ENCODE measurements at places on chromosomes 7 and 10. TPM values are rescaled to one million over a fixed set of nuclear protein-coding genes. Genes with fewer than 3 reads are reported as not detected.
A peak's percentile ranks its signal among the peaks of the same experiment; 100 is the strongest.

DNA sequence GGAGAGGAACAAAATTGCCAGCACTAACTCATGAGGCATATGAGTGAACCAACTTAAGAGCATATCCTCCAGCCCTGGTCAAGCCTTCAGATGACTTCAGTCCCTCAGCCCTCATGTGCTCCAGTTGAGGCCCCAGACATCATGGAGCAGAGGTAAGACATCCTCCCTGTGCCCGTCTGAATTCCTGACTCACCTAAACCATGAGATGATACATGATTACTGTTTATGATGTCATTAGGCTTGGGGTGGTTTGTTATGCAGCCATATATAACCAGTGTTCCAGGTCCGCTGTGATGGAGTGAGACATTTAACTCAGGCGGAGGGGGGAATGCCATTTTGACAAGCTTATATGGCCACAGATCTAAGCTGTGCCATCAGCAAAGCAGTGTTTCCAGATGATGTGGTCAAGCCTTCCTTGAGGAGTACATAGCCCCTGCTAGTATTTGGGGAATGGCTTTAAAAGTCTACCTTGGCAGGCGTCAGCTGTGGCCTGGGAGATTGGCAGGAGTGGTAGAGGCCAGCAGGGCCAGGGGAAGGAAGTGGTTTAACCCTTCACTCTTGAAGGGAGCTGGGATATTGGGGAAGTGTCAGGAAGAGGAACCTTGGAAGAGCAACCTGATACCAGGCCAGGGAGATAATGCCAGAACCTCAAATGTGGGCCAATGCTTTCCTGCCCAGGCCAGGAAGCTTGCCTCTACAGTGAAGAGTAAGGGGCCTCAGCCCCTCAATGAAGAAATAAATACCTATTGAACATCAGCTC is 343.0 kb upstream of the PODXL start:
- no peak for DNase-seq

Gene CNPY1
- not detected for total RNA-seq

Gene POLR2J2
- 4.2 TPM for total RNA-seq

Gene TRIM50
- 0.56 TPM for total RNA-seq

Gene SPDYE5
- total RNA-seq: not detected

GRCh38 chr10:110174201-110174600 is 33.2 kb upstream of the MXI1 start:
- no peak for DNase-seq

DNA sequence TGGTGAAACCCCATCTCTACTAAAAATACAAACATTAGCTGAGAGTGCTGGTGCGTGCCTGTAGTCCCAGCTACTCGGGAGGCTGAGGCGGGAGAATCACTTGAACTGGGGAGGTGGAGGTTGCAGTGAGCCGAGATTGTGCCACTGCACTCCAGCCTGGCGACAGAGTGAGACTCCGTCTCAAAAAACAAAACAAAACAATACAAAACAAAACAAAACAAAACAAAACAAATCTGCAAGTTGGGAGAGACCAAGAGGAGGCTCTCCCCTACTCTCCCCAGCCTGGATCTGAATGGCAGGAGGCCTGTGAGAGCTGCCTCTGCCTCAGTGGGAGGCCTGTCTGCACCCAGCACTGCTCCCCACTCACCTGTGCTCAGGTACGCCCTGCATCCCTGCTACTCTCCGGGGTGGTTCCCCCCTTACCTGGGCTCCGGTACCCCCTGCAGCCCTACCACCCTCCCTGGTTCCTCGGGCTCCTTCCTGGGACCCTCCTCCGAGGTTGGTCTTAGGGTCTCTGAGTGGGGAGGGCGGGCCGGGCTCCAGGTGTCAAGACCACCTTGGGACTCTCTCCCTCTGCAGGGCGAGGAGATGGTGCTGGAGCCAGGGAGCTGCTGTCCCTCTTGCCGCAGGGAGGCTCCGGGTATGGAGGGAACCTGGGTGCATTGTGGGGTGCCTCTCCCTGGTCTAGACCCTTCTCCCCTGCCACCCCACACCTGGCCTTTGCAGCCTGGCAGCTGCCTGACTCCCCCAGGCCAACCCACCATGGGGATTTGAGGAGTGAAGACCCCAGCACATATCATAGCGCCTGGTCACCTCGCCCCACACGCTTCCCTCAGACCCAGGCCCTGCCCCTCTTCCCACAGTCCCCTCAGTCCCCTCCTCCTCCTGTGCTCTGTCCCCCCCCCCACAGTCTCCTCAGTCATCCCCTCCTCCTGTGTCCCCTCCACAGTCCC is 9.5 kb upstream of the ZNF862 start:
- no peak for DNase-seq

Gene TMEM270
- not detected for total RNA-seq

Gene GBF1
- total RNA-seq: 27.6 TPM

DNA sequence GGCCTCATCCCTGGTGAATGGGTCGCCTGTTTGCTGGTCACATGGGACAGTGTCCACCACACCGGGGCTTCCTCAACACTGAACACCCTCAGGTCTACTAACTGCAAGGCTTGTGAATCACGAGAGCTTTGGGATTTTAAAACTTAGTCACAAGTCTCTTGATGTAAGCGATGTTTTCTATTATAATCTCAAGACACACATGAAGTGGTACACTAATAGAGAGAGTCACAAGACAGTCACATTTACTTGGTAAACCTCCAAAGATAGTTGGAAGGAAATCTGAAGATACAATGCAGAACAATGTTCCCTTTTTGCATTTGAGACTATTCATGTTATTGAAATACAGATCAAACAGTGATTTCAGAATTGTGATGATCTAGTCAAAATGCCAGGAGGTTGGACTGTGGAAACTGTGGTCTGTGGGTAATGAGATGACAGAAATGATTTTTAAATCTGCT is 233.1 kb upstream of the KLF6 start:
- no peak for DNase-seq

Gene NPY4R2
- not detected for total RNA-seq

GRCh38 chr7:142855114-142855743 is 353 bp downstream of the EPHB6 start:
- no peak for DNase-seq

- DNase-seq: no peak
Measured at GRCh38 chr7:81743201-81743600, 26.6 kb downstream of the HGF start.

DNA sequence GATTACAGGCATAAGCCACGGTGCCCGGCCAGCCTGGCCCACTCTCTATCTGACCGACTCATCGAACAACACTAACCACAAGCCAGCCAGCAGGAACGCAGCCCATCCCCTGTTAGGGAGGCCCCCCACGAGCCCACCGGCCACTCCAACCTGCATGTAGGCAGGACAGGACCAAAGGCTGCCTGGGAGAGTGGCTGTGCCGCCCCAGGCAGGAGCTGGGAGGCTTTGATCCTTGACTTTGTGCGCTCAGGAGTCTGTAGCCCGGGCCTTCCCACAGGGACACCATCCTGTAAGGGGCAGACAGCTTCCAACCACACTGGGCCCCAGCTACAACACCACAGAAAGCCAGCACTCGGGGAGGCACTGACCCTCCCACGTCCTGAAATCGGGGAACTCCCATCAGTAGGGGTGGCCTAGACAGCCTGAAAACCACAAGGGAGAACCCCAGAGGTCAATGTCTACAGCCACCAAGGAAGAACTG is 29.4 kb downstream of the GRID1 start:
- no peak for DNase-seq

Gene GBX1
- total RNA-seq: not detected

- peak; percentile 83 for DNase-seq
Measured at GRCh38 chr7:151013733-151014497, 10.4 kb downstream of the ATG9B start.

Gene STEAP2
- 22.0 TPM for total RNA-seq

DNA sequence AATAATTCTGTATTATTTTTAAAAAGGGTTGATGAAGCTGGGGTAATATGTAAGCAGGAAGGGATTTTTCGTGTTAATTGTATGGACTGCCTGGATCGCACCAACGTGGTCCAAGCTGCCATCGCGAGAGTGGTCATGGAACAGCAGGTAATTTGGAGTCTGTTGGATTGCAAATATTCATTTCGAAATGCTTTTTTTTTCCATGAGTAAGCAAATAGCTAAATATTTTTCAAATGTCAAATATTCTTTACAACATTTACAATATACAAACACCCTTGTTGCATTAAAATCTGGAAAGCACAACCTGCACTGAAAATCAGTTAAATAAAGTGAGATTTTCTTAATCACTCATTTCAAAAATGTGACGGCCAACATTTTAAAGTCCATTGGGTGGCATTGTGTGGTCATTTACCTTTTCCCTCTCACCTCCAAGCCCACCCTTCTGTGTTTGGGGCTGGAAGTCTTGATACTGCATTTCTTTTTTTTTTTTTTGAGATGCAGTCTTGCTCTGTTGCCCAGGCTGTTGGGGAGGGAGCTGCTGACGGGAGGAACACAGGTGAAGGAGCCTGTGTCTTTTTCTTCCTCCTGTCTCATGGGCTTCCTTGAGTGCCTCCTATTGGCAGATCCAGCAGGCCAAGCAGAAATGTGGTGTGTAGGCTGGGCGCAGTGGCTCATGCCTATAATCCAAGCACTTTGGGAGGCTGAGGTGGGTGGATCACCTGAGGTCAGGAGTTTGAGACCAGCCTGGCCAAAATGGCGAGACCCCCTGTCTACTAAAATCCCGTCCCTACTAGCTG is 66.1 kb downstream of the MCMBP start:
- no peak for DNase-seq

- no peak for DNase-seq
Measured at GRCh38 chr7:5510426-5511045, 86.9 kb upstream of the TNRC18 start.

GRCh38 chr10:86969421-86970041 is 1.2 kb downstream of the ADIRF start:
- no peak for DNase-seq

Gene NRG3
- total RNA-seq: 0.79 TPM

GRCh38 chr10:8449909-8450308 is 395.4 kb downstream of the GATA3 start:
- no peak for DNase-seq

GRCh38 chr7:126450269-126450671 is 802.5 kb downstream of the GRM8 start:
- DNase-seq: no peak

GRCh38 chr10:34489411-34489810 is 325.7 kb downstream of the PARD3 start:
- no peak for DNase-seq

GRCh38 chr10:68957654-68958053 is 1.7 kb downstream of the DDX21 start:
- DNase-seq: no peak

Gene GPR22
- total RNA-seq: 33.5 TPM

- DNase-seq: no peak
Measured at GRCh38 chr7:27603813-27604212, 58.9 kb downstream of the HIBADH start.

GRCh38 chr7:156169474-156170370 is 357.5 kb upstream of the SHH start:
- no peak for DNase-seq

DNA sequence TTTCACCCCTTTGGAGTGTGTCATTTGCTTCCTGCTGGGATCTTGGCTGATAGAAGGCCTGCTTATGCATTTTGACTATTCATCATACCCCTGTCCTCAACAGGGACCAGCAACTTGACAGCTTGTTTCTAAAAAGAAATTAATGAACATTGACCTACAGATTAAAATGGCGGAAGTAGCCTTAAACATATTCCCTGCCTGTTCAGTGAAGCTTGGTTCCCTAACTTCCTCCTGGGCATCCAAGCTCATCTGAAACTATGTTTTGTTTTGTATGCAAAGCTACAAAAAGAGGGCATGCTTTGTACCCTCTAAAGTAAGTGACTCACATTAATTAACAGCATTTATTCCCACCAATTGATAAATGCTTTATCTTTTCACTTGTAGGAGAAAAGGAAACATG is 26.8 kb upstream of the CDK14 start:
- no peak for DNase-seq

GRCh38 chr7:7719236-7719635 is 829 bp upstream of the RPA3 start:
- no peak for DNase-seq

DNA sequence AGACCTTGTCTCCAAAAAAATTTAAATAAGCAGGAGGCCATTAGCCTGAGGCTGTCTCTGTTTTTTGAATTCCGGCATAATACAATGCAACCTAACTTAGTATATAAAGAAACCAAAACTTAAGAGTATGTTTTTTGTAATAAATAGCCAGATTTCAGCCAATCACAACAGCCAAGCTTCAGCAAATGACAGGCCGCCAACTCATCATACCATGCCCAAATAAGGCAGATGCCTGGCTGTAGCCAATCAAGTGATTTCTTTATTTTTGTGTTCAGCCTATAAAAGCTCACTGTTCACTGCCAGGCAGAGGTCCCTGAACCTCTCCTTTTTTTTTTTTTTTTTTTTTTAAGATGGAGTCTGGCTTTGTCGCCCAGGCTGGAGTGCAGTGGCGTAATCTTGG is 12.7 kb upstream of the PURB start:
- DNase-seq: no peak
